Stimulated activated CD4-positive, alpha-beta T cell treated with anti-CD3 and anti-CD28 coated beads, TNF-alpha, amount 100 ng/mL, for 48 hours (primary cell): ENCODE measurements at places on chromosomes 4 and X.

GRCh38 chr4:94171616-94172015 is 36.0 kb upstream of the SMARCAD1 start:
- no peak for DNase-seq

DNA sequence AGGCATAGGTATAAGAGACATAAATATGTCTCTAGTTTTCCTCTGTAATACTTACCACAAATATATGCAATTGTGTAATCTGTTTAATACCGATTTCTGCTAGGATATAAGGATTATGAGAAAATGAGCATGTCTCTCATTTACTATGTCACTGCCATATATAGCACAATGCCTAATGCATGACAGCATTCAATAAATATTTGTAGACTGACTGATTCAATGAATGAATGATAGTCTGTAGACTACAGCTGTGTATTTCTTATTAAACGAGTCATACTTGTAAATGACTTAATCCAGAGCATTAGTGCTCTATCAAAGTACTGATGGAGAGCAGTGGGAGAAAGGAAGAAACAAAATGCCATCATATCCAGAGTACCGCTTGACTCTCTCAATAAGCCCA is 175.6 kb downstream of the PPP3CA start:
- DNase-seq: no peak

GRCh38 chr4:122826553-122827257 is at the start of gene FGF2:
Gene FGF2, plus strand, starts transcription at chr4:122826831. Its CDS starts 344 bp downstream, at chr4:122827175.
- DNase-seq: no peak

DNA sequence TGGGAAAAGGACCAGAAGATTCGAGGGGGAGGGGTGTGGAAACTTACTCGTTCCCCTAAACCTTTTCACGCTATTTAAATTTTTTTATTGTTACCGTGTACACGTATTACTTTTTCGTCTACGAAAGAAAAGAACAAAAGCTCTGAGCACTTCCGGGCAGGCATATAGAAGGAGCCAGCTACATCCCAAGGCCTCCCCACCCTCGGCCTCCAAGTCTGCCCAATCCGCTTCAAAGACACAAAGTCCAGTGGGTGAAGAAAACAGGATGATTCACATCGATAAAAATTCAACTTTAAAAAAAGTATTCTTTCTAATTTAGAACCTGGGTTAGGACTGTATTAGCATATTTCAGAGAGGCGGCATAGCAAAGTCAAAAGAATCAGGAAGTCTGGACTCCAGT is 23.1 kb downstream of the SEL1L3 start:
- DNase-seq: no peak

GRCh38 chrX:56569378-56570057 is 6.1 kb downstream of the UBQLN2 start:
- DNase-seq: no peak

- DNase-seq: no peak
These were observed 7.1 kb downstream of the SLC49A3 start for GRCh38 chr4:681736-682451.

DNA sequence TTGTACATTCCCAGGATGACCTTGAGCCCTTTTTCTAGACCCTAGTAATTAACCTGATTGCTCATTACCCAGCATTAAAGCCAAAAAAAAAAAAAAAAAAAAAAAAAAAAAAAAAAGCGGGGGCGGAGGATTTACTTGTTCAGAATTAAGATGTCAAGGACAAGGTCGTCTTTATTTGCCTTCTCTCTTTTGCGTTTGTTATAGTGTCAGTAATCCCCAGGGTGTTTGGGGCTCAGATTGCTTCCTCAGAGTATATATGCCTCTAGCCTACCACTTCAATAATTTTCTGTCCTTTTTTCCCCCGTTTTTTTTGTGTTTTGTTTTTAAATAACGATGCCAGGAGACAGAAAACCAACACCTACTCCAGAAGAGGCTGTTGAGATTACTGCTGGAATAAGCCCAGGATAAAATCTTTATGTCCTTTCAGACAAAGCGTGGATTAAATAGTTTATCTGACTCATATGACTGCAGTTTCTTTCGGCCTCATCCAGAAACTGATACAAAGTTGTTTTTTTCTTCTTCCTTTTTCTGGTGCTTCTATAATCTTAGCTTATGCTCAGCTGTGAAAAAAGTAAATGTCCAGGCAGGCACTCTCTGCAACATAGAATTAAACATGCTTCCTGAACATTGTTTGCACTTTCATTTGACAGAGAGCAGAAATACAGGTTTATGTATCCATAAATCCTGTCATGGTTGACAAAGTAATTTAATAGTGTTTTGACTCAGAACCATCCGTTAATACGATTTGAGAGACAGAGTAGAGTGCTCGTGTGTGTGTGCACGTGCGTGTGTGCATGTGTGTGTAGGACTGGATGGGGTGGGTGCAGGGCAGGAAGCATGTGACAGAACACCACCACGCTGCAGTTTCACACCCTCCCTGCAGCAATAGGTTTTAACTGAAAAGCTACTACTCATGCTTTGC is 138.6 kb downstream of the AFF1 start:
- DNase-seq: peak; percentile 59

- no peak for DNase-seq
These were observed 16.7 kb upstream of the EXOSC9 start for GRCh38 chr4:121784401-121784800.
